Neuronal stem cell (in vitro differentiated cells): ENCODE measurements at places on chromosomes 4 and X.

- DNase-seq, result no peak
These were observed 347.8 kb downstream of the ANK2 start for GRCh38 chr4:113397114-113397701.

- no peak for DNase-seq
These were observed 68.6 kb downstream of the PRKG2 start for GRCh38 chr4:81146466-81146865.

GRCh38 chr4:88158489-88159228 lies at the start of gene ABCG2:
Gene ABCG2, minus strand, starts transcription at chr4:88158639. Its CDS starts 18,644 bp downstream, at chr4:88139995.
- DNase-seq, result peak; percentile 54

DNA sequence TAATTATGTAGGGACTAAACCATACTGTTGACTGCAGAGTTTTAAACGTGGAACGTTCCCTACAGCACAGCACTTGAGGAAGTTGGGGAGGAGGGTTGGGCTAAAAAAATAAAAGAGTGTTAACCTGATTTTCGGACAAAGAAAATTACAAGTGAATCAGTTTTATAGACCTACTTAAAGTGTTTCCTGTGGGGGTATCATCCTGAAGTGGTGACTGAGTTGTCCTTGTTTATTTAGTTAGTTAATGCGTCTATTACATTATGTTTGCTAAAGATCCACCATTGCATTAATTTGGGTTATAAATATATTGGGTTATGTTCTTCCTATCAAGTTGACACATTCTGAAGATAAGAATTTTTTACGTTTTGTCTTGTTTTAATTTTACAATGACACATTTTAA lies 14.7 kb downstream of the UNC5C start:
- DNase-seq, result no peak

DNA sequence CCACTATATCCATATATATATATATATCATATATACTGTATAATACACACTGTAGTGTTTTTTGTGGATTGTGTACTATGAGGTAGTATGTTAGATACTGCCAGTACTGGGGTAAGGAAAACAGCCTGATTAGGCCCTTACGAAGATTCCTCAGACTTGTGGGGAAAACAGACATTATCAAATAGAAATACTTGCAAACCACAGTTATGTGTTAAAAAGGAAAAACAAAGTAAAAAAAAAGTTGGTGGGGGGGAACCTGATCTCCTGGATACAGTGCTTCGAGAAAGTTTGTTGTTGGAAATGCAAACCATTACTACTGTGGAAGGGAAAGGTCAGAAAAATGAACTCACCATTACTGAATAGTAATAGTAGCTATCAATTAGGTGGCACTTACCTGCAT lies 53.0 kb downstream of the PKD2 start:
- DNase-seq, result no peak

- DNase-seq, result no peak
These were observed 26.5 kb downstream of the ADH5 start for GRCh38 chr4:99062120-99062519.

DNA sequence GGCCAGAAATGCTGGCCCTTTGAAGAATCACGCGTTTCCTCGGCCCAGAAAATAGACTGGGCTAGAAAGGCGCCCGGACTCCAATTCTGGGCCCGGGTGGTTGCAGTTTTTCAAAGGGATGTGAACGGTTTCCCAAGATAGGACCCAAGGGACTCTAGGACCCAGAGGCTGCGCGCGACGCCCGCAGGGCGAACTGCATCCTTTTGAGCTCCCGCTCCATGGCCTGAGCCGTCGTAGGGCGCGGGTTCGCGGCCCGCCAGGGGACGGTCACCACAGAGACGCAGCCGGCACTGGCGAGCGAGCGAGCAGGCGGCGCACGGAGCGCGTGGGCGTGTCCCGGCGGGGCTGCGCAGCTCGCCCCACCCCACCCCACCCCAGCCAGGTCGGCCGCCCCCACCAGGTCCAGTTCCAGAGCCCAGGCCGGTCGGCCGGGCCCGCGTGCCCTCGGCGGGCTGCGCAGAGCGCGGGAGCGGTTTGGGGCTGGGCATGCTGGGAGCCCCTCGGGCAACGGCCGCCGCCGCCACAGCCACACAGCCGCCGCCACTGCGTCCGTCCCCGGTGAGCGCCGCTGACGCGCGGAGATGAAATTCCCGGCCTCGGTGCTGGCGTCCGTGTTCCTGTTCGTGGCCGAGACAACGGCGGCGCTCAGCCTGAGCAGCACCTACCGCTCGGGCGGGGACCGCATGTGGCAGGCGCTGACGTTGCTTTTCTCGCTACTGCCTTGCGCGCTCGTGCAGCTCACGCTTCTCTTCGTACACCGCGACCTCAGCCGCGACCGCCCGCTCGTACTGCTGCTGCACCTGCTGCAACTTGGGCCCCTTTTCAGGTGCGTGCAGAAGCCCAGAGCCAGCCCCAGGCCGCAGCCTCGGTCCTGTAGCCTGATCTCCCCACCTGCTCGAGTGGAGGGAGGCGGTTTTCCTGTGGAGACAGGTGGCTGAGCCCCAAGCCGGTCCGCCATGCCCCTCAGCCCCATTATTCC lies at the start of gene XK:
Gene XK, plus strand, starts transcription at position 411 of the 979 bp plus-strand sequence. Its CDS starts 171 bp downstream, at position 582.
- peak; percentile 11 for DNase-seq

GRCh38 chrX:151563449-151563848 lies at the start of gene PASD1:
Gene PASD1, plus strand, starts transcription at chrX:151563675. Its CDS starts 37,879 bp downstream, at chrX:151601554.
- no peak for DNase-seq

- no peak for DNase-seq
These were observed 73.5 kb downstream of the WDFY3 start for GRCh38 chr4:84892950-84893349.

DNA sequence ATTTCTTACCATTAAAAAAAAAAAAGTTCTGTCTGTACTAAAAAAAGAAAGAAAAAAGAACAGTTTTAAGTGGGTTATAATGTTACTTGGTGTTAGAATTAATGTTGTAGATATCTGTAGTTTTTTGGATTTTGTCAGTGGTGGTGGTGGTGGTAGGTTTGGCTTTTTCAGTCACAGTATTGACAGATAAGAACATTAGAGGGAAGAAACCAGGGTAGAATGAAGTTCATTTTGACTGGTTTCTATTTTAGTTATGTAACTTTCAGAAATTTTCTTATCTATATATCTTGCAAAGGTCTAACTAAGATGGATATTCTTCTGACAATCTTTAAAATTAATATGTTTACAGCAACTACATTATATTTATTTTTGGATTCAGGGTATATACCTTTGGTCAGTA lies 105.4 kb downstream of the FBXW7 start:
- DNase-seq, result no peak

- DNase-seq, result no peak
These were observed 138.6 kb downstream of the HS6ST2 start for GRCh38 chrX:132819711-132820264.

- DNase-seq, result no peak
These were observed 8.5 kb upstream of the PTTG2 start for GRCh38 chr4:37951461-37952352.
